ENCODE measurements at places on chromosomes 13 and 19.

DNA sequence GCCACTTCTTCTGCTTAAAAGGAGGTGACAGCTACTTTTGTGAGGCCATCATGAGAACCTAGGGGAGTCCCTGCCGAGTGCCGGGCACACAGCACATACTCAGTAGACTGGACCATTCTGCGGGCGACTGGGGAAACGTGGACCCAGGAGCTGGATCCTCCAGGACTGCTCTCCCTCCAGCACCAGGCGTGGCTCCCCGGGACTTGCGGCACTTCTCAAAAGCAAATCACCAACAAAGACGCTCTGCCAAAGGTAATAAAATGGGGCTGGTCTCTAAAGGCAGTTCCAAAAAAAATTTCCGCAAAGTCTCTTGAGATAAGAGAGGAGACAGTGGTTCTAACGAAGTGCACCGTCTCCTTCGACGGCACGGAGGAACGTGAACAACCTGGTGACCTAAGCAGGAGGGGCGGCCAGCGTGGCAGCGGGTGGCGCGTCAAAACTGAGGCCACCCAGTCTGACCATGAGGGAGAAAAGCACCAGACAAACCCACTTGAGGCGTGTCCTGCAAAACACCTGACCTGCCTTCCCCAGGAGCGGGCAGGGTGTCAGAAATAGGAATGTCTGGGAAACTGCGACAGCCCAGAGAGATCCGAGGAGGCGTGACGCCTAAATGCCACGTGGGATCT is 1.4 kb upstream of the TMPRSS9 start:
- DNase-seq, result no peak

GRCh38 chr19:35055715-35056179 is 14.2 kb downstream of the HPN start:
- no peak for DNase-seq

DNA sequence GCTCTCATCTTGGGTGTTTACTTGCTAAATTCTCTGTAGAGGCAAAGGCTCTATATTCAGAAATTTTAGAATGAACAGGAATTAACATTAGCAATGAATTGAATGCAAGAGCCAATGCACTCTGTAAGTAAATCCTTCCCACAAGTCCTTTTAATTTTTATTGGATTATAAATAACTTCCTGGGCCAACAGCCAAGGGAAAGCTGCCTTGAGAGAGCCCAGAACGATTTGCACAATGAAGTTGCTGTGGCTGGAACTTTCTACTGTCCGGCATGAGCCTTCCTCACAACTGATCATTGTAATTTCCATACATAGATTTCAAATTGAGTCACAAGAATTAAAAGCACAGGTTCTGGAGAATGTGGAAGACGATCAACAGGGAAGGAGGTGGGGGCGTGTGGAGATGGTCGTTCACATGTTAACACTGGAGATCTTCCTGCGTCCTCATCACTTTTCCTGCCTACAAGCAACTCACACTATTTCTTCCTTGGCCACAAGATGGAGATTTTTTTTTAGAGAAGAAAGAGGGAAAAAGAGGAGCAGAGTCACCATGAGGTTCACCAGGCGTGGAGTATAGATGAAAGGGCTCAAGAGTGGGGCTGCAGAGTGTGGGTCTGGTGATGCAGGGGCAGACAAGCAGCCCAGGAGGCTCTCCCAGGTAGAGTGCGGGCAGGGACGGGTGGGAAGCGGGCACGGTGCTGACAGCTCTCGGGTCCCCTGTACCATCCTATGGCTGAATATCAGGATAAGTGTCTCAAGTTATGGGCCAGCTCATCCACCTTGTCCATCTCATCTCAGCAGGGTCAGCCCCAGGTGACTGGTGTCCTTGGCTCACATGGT is 110.7 kb downstream of the SOX1 start:
- DNase-seq, result no peak

DNA sequence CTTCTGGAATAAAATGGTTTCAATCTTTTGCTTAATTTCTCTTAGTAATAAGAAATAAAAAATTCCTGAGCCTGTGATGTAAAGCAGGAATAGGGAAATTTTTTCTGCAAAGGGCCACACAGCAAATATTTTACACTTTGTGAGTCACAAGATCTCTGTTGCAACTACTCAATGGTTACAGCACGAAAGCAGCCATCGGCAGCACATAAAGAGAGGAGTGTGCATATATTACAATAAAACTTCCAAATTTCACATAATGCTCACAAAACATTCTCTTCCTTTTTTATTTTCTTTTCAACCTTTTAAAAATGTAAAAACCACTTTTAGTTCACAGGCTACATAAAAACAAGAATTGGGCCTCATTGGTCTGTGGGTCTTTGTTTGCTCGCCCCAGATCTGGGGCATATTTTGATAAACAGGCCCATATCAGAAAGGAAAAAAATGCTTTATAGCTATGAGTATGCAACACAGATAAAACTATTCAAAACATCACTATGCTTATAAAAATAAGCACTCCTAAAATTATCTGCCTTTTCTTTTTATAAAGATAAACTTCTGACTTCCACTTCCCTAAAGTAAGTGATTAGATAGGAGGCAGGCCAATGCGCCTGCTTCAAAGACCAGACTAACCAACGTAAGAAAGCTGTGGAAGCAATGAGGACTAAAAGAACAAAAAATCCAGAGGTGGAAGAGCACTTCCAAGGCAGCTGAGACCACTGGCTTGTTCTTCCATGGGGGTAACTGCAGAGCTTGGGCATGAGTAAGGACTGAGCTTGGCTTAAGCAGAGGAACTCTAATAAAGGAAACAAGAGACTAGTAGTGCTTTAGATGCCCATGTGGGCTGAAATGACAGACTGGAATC is 26.5 kb downstream of the MYCBP2 start:
- peak; percentile 55 for DNase-seq

DNA sequence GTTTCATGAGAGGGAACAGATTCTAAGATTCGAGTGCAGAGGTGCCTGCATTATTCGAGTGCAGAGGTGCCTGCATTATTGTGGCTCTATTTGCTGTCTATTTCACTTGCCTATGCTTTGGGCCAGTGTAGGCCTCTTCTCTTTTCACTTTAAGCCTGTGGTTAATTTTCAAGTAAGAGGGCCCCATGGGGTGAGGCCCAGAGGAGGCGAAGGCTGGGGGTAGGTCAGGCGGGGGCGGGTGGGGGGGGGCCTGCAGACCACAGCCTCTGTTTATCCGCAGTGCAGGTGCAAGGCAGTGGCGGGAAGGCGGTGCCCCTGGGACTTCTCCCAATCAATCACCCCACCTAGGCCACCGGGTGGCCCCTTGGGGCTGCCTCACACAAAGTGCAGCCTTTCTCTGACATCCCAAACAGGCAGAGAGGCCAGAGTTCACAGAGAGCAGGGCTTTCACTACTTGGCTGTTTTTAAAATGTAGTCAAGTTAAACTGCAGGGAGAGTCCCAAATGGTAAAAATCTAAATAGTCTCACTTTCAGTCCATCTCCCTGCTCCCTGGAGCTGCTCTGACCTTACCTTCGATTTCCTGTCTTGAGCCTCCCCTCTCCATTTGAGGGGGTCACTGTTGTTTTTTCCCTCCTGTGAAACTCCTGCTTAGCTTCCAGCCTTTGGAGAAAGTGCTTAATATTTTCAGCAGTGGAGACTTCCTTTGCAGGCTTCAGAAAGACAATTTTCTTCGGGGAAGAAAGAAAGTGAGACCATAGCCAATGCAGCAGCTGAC is 249.0 kb downstream of the DLEU7 start:
- DNase-seq, result no peak

DNA sequence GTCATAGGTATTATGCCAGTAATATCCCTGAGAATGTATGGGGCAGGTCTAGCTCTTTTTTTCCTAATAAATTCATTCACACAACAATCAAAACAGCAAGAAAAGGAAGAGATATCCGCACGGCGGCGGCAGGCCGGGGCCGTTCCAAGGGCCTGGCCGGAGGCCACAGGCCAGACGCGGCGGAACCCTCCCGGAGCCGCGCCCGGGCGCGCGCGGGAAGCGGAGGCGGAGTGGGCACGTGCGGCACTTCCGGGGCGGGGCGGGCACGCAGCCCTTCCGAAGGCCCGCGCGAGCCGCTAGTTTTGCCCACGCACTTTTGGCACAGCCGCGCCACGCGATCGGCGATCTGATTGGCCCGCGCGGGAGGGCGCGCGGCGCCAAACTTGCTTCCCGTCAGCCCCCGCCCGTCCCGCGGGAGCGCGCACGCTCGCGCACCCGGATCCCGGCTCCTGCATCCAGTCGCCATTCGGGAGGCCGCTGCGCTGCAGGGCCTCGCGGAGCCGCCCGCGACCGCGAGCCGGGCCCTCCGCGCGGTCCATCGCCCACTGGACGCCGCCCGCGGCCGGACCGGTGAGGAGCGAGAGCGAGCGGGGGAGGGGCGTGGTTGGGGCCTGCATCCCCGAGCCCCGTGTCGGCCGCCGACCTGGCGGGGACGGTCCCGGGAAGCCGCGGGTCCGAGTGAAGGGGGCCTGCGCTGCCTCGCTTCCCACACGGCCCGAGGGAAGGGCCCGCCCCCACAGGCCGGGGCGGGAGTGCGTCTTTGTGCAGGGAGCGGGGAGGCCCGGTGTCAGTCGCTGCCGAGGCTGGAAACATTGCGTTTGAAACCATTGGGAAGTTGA is at the start of gene CHAMP1:
Gene CHAMP1, plus strand, starts transcription at position 430 of the 839 bp plus-strand sequence. CDS start 9,340 bp downstream, outside the sequence.
- DNase-seq, result peak; percentile 75

DNA sequence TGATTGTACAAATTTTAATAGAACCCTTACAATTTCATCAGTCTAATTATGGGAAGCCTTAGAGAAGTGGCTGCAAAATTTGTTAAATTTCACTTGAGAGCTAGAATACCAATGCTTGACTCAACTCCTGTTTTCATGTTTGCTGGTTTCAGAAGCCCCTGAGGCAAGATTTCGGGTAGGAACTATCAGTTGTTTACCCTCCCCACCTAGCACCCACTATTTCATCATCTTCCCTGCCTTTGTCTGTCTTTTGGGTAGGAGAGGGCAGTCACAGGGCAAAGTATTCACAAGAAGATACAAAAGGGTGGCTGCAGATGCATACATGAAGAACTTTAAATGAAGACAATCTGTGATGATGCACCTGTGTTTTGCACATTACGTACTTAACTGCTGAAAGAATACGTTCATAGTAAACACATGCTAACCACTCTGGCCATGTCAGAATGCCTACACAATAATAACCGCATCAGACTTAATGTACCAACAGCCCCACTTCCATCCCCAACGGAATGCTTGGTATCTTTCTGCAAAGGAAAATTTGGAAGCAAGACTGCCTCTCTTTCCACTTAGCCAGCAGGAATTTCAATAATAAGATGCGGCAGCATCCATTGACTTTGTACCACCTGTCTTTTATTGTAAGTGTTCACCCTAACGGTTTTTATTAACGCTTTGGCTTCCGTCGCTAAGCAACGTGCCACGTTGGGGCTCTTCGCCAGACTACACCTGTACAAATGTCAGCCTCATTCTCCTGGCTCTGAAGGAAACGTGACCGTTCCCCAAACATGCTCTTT is 30.4 kb downstream of the TPT1 start:
- DNase-seq, result no peak

Data from non-pigmented ciliary epithelial cell (primary cell).